ENCODE measurements at places on chromosomes 3 and 15.
A peak's percentile ranks its signal among the peaks of the same experiment; 100 is the strongest.

- DNase-seq, result no peak
Observed at GRCh38 chr3:177928172-177928873, 607.9 kb upstream of the KCNMB2 start.

GRCh38 chr3:194132465-194133286 is 3.3 kb upstream of the HES1 start:
- DNase-seq, result no peak

GRCh38 chr15:60583946-60584345 is 105.0 kb upstream of the ICE2 start:
- DNase-seq, result no peak

DNA sequence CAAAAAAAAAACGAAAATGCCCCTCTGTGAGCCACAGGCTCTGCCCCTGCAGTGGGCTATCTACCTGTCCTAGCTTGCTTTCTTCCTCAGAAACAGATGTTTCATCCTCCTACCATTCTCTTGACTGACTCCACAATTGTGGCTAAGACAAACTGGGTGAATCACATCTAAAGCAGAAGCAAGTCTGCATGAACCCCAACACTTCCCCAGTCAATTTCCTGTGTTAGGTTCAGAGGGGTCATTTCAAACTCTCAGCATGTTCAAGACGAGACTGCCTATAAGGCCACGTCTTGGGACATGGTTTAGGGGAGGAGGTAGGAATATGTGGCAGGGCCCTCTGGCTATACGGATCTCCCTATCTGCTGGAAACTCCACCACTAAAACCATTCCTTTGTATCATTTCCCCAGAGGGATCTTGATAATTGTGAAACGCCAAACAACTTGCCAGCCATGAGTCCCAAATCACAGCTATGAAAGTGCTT is 28.6 kb upstream of the ANKDD1A start:
- DNase-seq, result no peak

GRCh38 chr3:169945313-169945712 is 21.3 kb upstream of the SEC62 start:
- peak; percentile 21 for DNase-seq

- DNase-seq, result no peak
Observed at GRCh38 chr15:45328663-45329062, 49.7 kb downstream of the GATM start.

DNA sequence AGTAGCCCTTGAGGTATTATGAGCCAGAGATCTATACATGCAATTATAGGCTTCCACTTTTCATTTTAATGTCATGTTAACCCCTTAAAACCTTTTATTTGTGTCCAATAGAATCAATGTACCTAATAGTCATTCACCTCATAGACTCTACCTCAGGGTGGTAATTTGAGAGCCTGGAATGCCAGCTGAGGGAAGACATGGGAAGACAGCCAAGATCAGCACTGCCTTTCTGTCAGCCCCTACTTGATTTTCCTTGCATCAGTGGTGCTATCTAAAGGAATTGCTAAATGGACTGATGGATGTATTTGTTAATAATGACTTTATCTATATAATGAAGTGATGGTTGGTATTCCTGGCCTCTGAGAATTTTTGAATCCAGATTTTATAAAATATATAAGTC is 113.3 kb upstream of the GBE1 start:
- DNase-seq, result no peak

GRCh38 chr15:38559131-38559530 is 5.5 kb downstream of the RASGRP1 start:
- DNase-seq, result no peak

- no peak for DNase-seq
Observed at GRCh38 chr3:79016587-79017376, 751.0 kb downstream of the ROBO1 start.

DNA sequence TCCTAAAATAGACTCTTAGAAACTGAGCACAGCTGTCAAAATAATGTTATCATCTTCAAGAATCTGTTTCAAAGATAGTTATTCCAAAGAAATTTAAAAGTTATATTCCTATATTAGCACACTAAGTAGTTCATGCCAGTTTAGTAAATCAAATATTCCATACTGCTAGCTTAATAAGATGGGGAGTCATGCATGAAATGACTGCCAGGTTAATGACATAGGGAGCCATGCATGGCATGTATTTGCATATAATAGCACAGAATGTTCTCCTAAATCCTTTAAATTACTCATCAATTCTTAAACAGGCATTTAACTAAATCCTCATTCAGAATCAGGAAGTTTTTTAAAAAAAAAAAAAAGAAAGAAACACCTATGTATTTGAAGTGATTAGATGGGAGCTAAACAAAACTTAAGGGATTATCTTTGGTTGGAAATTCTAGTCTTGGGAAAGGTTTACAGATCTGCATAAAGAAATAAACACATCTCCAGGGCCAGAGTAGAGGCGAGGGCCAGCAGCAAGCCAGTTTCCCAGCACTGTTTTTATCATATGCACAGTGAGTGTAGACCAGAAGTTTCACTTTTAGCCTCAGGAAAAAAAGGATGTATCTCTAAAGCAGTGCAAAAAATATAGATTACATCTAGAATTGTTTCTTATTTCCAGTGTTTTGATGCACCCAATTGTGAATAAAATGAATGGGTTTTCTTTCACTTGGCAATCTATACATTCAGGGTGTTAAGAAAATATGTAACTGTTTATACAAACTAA is 366.4 kb upstream of the AGTR1 start:
- no peak for DNase-seq

DNA sequence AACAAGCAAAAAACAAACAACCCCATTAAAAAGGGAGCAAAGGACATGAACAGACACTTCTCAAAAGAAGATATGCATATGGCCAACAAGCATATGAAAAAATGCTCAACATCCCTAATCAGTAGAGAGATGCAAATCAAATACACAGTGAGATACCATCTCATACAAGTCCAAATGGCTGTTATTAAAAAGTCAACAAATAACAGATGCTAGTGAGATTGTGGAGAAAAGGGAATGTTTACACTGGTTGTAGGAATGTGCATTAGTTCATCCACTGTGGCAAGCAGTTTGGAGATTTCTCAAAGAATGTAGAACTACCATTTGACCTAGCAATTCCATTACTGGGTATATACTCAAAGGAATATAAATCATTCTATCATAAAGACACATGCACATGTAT is 44.5 kb downstream of the RIOX2 start:
- no peak for DNase-seq

DNA sequence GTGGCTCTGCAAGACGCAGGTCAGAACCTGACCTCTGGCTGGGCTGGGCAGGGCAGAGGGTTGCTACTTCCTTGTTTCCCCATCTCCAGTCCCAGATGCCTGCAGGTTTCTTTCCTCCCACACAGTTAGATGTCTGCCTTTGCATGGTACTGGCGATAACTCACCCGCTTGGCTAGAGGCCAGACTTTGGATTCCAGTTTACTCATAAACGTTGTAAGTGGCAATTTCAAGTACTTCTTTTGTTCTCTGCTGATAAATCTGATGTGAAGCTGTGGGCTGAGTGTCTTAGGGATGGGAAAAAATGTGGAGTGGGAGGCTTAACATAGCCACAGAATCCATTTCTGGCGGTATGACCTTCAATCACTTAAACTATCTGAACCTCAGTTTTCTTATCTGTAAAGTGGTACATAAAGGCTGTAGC is 194.2 kb downstream of the EBLN2 start:
- DNase-seq, result no peak

- no peak for DNase-seq
Observed at GRCh38 chr15:49163678-49164077, 6.4 kb upstream of the GALK2 start.

DNA sequence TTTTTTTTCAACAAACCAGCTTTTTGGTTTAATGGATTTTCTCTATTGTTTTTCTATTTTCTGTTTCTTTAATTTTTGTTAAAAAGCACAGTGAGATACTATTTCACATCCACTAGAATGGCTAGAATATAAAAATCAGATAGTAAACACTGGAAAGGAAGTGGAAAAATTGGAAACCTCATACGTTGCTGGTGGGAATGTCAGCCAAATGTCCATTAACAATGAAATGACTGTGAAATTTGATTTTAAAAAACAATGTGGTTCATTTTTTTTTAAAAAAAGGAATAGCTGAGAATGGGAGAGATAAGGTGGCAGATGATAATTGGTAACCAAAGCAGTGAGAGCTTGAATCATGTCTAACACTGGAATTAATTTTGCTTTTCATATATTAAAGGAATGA is 19.9 kb downstream of the NR2C2 start:
- DNase-seq, result no peak

DNA sequence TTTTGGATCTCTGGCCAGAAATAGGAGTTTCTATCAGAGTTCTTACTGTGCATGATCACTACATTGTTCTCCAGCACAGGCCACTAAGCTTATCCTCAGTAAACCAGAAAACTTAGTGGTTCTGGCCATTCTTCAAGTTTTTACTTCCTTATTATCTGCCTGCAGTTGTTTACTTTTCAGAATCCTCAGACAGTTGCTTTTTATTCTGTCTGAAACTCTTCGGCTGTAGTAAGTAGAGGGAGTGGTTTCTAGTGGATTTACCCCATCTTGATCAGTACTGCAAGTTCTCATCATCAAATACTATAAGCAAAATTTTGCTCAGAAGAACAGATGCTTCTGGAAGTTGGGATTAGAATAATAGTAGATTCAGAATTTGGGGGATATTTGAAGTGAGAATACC is 193.0 kb upstream of the RARB start:
- no peak for DNase-seq

GRCh38 chr15:37720267-37720666 is 214.2 kb upstream of the TMCO5A start:
- no peak for DNase-seq

DNA sequence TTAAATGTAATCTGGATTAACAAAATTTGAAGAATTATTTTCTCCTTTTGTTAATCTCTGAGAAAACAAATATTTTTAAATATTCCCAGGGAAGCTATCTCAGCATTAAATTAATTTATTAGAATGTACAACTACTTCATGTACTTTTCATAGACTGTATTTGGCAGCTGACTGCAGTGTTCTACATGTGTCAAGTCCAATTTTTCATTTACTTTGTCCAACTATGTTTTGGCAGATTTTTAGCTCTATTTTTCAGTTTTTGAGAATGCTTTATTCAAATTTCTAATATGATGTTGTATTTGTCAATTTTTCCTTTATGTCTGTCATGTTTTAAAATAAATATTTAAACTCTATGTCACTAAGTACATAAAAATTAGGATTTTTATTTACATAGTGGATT is 925.1 kb downstream of the OTOL1 start:
- no peak for DNase-seq

DNA sequence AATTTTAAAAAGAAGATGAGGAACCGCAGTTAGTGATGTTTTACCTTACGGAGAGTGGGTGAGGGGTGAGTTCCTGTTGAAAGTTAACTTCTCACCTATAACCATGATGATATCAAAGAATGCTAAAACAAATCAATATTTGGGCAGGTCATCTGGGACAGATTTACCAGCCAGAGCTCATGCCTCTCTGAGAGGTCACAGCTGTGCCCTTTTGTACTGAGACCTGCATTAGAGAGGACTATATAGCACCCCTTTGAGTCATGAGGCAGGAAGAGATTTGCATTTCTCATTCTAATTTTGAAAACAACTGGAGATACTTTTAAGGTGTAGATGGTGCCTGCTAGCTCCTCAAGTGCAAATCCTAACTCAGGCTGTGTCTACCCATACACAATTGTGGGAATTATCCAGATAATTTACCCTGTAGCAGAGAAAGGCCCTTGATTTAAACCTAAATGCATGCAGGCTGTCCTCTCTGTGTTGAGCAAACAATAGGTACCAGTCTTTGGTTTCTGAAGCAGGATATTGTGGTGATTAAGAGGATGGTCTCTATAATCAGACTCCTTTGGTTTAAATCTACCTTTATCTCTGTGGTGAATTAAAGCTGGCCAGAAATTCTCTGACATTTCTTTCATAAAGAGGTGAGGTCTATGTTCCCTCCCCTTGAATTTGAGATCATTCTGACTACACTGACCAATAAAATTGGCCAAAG is 5.8 kb upstream of the TM4SF4 start:
- no peak for DNase-seq

GRCh38 chr15:48628832-48629231 is 16.7 kb downstream of the FBN1 start:
- DNase-seq, result no peak

GRCh38 chr3:42192334-42193200 is 73.4 kb downstream of the CCK start:
- DNase-seq, result no peak

GRCh38 chr3:51696954-51697353 is 9.9 kb upstream of the GRM2 start:
- no peak for DNase-seq

DNA sequence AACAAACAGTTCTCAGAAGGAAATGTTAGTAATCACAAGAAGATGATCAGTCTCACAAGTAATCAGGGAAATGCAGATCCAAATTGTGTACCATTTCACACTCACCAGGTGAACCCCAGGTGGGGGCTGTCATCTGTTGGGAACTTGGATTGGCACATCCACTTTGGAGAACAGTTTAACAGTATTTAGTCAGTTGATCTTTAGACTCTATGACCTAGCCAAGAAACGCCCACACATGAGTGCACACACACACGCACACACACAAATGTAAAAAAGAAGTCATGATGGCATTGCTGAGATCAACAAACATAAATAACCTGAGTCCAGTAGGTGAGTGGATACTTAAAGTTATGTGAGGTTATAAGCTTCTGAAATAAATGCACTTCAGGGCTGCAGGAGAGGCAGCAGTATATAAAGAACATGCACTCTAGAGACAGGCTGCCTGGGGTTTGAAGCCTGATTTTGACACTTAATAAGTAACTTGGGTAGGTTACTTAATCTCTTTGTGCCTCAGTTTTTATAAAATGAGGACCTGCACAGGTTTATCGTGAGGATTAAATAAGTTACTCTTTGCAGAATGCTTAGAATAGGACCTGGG is 17.7 kb downstream of the ACVR2B start:
- DNase-seq, result no peak

DNA sequence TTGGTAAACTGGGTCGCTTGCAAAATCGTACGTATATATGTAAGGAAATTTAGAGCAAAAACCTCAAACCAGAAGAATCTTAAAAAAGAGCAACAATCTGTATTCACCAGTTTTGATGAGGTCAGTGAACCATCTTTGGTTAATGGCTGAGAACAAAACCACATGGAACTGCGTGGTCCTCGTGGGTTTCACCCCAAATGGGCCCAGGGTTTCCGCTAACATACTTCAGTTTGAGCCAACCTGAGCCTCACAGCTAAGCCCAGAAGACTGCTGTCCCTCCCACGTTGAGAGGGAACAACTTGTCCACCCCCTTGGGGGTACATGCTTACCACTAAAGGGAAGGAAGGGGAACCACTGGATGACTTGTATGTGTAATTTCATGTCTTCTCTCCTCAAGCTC is 204.6 kb downstream of the CACNA2D3 start:
- DNase-seq, result no peak

GRCh38 chr3:126510308-126510910 is 7.2 kb downstream of the UROC1 start:
- DNase-seq, result no peak

DNA sequence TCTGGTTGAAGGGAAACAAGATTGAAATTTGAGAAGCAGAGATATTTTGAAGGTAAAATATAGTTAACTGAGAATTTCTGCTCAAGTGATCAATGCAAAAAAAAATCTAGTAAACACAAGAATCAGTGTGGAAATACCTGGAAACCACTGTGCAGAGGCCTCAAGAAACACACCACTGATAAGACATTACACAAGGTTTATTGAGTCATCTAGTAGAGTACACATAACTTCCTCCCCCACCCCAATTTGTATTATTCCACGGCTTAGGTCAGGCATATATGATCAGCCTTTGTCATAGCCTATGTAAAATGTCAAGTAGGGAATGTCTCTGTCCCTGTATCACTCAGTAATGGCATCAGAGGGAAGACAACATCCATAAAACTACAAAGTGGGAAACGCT is 447.8 kb upstream of the BCHE start:
- DNase-seq, result no peak

- DNase-seq, result no peak
Observed at GRCh38 chr3:107525644-107526305, 3.0 kb downstream of the BBX start.
